ENCODE measurements at places on chromosomes 13 and 19.

DNA sequence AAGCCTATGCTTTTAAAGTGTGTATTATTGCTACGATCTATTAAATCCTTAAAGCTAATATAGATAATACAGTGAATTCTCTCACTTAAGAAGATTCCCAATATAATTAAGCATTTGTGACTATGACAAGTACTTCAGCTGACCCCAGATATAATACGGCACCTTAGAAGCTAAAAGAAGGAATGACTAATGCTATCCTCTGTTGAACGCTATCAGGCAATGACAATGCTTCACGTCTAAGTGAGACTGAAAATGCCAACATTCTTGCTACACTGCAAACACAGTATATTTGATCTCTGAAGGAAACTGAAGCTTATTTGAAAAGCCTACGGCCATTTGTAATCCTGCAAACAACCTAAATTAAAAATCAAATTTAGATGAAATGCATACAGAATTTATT is 19.7 kb downstream of the VWA8 start:
- no peak for DNase-seq

DNA sequence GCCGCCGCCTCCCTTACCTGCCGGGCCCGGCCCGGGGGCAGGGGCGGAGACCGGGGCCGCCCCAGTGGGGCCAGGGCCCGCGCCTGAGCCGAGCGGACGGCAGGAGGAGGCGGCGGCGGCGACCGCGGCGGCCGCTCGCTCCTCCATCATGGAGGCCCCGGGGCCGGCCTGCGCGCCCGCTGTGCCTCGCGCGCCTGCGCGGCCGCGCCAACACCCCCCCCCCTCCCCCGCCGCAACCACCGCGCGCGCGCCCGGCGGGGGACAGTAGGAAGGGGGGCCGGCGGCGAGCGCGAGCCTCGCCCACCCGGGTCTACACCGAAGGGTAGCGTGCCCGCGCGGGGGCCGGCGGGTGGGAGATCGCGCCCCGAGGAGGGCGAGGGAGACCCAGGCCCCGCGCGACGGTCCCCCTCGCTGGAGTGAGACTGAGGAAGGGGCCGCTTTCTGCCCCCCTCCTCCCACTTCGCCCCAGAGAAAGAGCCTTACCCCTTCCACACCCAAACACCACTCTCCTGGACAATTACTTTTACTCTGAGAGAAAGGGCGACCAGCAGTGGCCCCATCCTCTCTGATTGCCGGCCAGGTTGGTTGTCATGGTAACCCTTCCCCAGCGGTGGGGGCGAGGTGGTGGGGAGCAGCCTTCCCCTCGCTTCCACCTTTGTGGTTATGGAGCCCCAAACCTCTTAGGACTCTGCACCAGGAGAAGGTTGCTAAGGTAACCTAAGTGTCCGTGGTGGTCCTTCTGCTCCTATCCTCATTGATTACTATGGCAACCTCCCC is at the start of gene STRN4:
Gene STRN4 (minus strand): TSS at position 170 of the 777 bp plus-strand sequence. CDS start 20 bp downstream, at position 150.
- peak; percentile 95 for DNase-seq

DNA sequence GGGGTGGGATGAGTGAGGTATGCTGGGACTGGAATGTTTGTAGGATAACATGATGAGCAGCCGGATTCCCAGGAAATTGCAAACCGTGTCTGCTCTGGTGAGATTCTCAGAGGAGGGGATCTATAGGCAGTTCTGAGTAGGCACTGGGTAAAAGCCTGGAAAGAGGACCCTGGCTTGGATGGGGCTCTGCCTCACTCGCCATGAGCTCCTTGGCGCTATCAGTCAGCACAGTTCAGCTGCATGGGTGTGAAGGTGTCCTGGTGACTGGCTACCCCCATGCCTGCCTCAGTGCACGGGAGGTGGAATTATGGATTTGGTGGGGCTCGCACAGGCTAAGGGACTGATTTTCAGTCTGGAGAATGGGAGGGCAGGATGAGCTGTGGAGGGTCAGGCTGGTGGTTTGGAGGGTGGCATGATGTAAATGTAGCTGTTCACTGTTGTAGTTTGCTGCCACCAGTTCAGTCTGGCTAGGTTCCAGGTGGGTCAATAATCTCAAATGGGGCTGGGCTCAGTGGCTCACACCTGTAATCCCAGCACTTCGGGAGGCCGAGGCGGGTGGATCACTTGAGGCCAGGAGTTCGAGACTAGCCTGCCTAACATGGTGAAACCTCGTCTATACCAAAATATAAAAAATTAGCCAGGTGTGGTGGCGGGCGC is 9.2 kb upstream of the ZNF627 start:
- DNase-seq = no peak

GRCh38 chr19:39587496-39587895 is 14.8 kb upstream of the LGALS13 start:
- DNase-seq = no peak

DNA sequence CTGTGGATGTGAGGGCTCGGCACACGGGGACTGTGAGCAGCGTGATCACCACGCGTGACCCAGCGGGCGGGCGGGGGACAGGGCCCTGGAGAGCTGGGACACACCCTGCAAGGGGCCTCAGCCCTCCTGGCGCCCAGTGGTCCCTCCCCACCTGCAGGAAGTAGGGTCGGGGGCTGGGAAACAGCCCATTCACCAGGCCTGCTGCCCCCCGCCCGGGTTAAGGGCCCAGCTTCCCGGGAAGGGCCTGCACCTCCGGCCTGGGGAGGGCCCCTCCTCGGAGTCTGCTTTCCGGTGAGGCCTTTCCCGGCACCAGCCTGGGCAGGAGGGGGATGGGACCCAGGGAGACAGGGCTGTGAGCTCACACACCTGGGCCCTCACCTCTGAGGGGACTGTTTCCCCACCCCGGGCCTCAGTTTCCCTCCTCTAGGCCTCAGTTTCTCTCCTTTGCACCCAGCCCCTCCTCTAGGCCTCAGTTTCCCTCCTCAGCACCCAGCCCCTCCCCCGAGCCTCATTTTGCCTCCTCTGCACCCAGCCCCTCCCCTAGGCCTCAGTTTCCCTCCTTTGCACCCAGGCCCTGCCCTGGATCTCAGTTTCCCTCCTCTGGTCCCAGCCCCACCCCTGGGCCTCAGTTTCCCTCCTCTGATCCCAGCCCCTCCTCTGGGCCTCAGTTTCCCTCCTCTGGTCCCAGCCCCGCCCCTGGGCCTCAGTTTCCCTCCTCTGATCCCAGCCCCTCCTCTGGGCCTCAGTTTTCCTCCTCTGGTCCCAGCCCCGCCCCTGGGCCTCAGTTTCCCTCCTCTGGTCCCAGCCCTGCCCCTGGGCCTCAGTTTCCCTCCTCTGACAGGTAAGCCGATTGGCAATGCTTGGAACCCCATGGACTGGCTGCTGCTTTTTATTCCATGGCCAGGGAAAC is 1.9 kb upstream of the MADCAM1 start:
- DNase-seq = no peak

- DNase-seq = no peak
Measured at GRCh38 chr13:80033286-80033685, 307.6 kb downstream of the SPRY2 start.

- DNase-seq = no peak
Measured at GRCh38 chr13:113327766-113328471, 30.9 kb downstream of the LAMP1 start.

DNA sequence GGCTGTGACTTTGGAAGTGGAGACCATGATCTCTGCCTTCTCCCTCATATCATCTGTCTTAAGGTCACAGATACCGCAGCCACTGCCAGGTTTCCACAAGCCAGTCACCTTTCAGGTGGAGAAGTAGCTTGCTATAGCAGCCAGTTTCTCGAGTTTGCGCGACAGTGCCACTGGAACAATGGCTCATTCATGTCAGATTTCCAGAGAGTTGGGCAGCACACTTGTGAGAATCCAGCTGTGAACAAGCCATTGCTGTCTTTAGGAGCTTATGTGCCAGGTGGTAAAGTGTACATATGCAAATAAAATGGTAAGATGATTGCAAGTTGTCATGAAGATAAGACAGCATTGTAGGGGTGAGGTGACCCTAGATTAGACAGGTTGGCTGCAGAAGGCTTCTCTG is 22.3 kb downstream of the GARRE1 start:
- DNase-seq = no peak

DNA sequence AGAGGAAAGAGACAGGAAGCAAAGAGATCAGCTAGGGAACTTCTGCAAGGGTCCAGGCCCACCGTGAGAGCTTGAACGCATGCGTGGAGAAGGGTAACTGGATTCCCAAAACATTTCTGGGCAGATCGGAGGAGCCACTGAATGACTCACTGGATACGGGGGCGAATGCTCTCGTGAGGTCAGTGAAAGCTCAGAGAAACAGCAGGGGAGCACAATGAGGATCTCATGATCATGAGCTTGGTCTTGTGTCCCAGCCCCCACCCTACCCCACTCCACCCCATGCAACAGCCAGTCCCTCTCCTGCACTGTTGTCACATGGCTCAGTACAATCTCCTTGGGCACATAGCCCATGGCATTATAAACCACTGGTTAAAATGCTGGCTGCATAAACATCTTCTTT is 40.6 kb downstream of the DCLK1 start:
- DNase-seq = no peak

DNA sequence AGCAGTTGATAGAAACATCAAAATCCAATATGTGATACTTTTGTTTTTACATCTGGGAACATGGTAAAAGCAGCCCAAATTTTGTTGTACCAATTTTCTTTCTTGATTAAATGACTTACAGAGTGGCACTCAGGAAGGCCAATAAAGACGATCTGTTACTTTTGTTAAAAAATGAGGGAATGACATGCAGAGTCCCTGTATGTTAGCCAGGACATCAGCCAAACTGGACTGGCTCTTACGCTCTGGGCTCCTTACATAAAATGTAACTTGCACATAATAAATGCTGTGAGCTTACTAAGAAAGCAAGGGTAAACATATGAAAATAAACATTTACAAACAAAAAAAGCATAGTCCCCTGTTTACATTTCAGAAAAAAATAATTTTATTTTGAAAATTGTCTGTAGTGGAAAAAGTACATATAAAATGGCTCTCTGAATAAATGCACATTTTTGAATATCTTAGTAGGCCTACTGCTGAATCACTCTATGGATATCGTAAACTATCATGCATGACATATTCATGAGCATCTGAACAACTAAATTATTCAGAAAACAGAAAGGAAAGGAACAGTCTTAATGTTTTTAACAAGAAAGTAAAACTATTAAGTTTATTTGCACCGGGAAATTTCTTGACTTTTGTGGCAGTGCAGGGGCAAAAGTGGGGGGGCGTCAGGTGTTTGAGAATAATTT is 534.5 kb downstream of the KCTD12 start:
- DNase-seq = no peak

DNA sequence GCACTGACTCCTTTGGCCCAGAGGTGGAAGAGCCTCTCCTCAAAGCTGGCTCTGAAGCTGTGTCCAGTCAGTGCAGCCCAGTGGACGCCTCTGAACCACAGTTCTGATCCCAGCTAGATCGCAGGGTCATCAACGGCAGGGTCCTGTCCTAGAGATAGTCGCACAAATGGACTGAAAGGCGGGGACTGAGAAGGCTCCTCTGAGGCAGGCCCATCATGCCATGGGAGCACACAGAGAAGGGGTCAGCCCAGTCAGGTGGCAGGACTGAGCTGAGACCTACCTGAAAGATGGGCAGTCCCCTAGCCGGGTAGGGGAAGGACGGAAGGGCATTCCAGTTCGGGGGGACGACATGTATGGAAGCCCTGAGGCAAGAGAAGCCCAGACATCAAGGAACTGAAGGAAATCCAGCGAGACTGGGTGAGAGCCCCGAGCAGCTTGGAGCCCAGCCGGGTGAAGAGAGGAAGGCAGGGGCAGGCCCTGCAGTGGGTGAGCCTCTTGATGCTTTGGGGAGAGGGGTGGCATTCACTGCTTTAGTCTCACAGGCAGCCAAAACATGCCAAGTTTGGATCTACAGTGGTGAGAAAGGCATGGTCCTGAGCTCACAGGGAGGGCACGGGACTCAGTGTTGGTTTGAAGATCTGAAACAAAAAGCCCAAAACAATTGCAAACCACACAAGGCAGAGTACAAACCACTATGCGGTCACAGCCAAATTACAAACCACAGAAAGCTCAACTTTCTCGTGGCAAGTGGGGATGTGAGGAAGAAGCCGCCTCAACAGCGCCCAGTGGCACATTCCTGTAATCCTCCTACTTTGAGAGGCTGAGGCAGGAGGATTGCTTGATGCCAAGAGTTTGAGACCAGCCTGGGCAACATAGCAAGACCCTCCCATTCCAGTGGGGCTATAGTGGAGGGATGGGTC is 10.0 kb downstream of the CALM3 start:
- DNase-seq = no peak

GRCh38 chr19:35828692-35829301 is 16.2 kb upstream of the PRODH2 start:
- DNase-seq = no peak

- DNase-seq = peak; percentile 43
Measured at GRCh38 chr19:19406878-19407632, 1.6 kb downstream of the GATAD2A start.

DNA sequence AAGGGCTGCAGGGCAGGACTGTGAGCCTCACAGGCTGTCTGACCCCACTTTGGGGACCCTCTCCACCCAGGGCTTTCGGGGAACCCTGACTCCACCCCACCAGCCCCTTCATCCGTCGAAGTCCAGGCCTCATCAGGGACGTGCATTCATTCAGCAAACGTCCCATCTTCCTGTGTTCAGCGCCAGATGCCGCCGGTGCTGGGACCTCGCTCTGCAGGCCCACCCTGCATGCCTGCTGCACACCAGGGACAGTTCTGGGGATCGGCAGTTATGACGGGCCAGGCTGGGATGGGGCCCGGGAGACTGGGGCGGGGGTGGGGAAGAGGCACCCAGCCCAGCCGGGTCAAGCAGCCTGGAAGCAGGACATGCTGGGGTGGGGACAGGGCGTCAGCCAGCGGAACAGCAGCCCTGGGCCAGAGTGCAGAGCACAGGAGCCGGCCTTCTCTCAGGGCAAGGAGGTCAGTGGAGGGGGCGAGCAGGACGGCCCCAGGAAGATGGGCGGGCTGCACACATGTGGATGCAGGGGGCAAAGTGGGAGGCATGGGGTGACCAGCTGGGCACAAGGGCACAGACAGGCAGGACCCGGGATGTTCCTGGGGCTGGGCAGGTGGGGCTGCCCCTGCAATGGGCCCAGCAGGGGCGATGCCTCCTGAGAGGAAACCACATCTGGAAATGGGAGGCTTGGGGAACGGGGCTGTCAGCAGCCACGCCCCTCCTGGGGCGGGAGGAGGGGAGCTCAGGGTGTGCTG is 5.1 kb downstream of the GAMT start:
- DNase-seq = no peak

DNA sequence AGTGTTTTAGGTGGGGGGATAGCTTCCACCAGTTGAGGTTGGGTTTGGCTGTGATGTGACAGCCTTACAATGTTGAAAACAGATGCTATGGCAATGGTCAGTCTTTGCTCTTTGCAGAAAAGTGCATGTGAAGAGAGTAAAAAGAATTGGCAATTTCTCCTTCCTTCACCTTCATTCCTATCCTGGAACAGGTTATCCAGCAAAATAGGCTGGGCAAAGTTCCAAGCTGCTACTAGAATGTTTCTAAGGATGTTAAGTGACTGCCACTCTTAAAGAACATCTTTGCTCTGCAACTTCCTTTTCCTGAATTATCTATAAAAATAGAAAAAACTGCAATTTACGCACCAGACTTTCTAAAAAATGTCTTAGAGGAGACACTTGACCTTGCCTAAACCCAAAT is 50.1 kb upstream of the MYCBP2 start:
- DNase-seq = no peak

GRCh38 chr13:48625413-48626076 is 28.2 kb upstream of the CYSLTR2 start:
- no peak for DNase-seq

GRCh38 chr19:8811315-8812172 is 20.6 kb downstream of the ZNF558 start:
- DNase-seq = no peak
